Activated T-cell treated with anti-CD3 and anti-CD28 coated beads, Interleukin-2, amount 50 U/mL, for 72 hours (primary cell): ENCODE measurements at places on chromosomes 4 and X. TPM values are rescaled to one million over a fixed set of nuclear protein-coding genes. Genes with fewer than 3 reads are reported as not detected.

DNA sequence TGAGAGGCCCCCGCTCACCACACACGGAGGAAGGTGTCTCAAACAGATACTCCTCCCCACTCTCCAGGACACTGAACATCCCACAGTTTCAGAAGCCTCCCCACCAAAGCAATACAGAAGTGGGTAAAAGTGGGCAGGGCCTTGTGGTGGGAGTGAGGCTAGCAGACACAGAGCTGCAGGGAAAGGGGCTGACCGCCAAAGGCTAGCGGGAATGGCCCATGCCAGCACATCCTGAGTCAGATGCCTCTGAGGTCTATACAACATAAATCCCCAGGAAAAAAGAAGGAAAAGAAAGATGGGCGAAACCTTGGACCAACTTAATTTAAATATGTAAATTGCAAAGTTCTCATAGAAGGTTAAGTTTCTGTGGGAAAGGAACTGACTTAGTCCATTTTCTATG, 21.9 kb upstream of the ARHGAP10 start:
- no peaks in the 10 kb centered on the region for H3K36me3 ChIP-seq
- H3K27ac ChIP-seq, result no peak overlapping the region
- no peaks in the 10 kb centered on the region for H3K27me3 ChIP-seq
- DNase-seq, result no peak
- H3K4me3 ChIP-seq, result no peak overlapping the region
- H3K4me1 ChIP-seq, result no peaks in the 10 kb centered on the region

DNA sequence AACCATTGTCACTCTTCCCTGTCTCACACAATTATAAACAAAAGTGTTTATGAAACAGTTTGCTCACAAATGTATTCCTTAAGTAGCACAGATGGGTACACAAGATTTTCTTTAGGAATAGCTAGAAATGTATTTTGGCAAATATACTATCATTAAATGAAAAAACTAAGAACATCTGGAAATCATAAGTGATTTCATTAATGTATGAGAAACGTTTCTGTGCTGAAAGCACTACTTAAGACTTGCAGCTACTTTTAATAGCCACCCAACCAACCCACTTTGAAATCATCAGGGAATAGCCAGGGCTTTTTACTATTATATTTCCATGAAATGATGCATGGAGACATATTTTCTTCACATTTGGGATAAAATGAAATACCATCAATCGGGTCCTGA, 62.3 kb upstream of the NAP1L5 start:
- H3K4me3 ChIP-seq, result no peak overlapping the region
- H3K27me3 ChIP-seq, result no peaks in the 10 kb centered on the region
- H3K4me1 ChIP-seq, result no peaks in the 10 kb centered on the region
- DNase-seq, result no peak
- H3K36me3 ChIP-seq, result no peaks in the 10 kb centered on the region
- no peak overlapping the region for H3K27ac ChIP-seq

- DNase-seq, result no peak
- H3K36me3 ChIP-seq, result no peaks in the 10 kb centered on the region
- peaks cover 8% of the 10 kb centered on the region for H3K4me1 ChIP-seq
- no peak overlapping the region for H3K27ac ChIP-seq
- H3K4me3 ChIP-seq, result no peak overlapping the region
- no peaks in the 10 kb centered on the region for H3K27me3 ChIP-seq
Observed at GRCh38 chr4:173009129-173009823, 159.3 kb upstream of the GALNT7 start.

DNA sequence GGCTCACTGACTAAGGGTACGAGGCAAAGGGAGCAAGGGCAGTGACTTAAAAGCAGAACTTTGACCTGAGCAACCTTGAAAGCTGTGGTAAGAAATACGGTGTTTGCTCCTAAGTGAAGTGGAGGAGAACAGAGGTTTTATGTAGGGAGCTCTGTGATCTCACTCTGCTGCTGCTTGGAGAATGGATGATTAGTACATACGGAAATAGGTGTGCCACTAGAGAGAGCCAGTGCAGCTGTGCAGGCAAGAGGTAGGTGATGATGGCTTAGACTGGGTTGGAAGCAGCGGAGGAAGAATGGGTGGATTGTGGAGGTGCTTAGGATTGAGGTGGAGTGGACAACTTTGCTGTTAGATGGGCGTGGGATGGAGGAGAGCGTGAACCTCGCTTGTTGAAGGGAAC, 85.0 kb downstream of the FAM193A start:
- no peaks in the 10 kb centered on the region for H3K27me3 ChIP-seq
- peaks cover 6% of the 10 kb centered on the region for H3K36me3 ChIP-seq
- H3K4me3 ChIP-seq, result no peak overlapping the region

CSAG2 gene
- total RNA-seq, result not detected
